ENCODE measurements at places on chromosomes 1 and 21.

DNA sequence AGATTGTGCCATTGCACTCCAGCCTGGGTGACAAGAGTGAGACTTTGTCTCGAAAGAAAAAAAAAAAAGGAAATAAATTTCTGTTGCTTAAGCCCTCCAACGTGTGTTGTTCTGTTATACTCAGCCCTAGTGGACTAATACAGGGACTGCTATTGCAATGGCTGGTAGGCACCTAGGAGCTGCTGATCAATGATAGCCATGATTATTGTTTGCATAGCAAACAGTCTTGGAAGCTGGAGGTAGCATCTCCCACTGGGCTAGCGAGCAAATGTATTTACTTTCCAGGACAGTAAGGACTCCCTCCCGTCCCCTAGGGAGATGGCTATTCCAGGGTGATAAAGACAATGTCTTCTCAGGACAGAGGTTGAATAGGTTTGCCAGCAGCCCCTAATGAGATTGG is 13.5 kb upstream of the TNFRSF8 start:
- no peak for DNase-seq

GRCh38 chr1:171883849-171884248 is 42.6 kb downstream of the DNM3 start:
- no peak for DNase-seq

DNA sequence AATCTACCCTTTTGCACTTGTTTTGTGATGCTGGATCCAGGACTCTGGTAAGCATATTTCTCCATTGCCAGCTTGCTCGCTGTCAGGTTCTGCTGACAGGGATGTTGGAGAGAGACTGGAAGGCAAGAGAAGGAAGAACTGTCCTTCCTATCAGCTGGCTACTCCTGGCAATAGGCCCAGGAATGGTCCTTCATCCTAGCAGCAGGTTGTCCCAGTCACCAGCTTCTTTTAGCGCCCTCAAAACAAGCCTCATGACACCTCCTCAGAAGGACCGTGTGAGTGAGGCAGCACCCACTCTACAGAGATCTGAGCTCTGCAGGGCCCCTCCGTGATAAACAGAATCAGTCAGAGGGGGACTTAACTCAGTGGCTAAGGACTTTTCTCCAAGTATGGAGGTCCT is 33.1 kb upstream of the SLAMF9 start:
- no peak for DNase-seq

DNA sequence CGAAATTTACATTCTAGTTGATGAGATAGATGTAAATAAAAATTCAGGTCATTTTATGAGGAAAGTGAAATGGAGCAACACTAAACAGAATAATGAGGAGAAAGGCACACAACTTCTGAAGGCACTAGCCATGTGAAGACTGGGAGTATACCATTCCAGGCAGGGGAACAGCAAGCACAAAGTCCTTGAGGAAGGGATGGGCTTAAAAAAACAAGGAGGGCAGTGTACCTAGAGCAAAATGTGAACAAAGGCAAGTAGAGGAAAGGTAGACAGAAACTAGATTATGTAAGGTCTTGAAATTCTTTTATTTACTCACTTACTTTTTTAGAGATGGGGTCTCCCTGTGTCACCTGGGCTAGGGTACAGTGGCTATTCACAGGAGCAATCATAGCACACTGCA is 54.1 kb upstream of the LRIG2 start:
- no peak for DNase-seq

GRCh38 chr1:86155051-86155806 is 1.3 kb downstream of the COL24A1 start:
- DNase-seq, result no peak

DNA sequence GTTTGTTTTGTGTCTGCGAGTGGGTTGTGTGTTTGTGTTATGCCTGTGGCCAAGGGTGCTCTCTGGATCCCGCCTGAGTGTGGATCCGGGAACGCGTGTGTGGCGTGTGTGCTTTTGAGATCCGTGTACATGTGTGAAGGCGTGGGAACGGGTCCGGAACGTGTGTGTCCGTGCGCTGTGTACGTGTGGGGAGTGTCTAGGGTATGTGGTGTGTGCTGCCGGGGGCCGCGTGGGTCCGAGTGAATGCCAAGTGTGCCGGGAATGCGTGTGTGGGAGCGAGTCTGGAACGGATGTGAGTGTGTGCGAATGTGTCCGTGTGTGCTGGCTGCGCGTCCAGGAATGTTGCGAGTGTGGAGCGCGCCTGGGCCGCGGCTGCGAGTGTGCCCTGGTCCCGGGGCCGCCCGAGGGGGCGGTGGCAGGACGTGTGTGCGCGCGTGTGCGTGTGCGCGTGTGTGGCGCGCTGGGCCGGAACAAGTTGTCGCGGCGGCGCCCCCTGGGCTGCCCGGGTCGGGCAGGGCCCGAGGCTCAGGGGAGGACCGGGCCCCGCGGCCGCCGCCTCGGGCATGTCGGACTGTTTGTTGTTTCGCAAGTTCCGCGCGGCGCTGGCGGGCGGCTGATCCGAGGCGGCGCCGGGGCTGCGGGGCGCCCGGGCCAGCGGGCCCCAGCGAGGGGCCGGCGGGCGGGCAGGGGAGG is 953 bp downstream of the PTPRU start:
- DNase-seq, result no peak

DNA sequence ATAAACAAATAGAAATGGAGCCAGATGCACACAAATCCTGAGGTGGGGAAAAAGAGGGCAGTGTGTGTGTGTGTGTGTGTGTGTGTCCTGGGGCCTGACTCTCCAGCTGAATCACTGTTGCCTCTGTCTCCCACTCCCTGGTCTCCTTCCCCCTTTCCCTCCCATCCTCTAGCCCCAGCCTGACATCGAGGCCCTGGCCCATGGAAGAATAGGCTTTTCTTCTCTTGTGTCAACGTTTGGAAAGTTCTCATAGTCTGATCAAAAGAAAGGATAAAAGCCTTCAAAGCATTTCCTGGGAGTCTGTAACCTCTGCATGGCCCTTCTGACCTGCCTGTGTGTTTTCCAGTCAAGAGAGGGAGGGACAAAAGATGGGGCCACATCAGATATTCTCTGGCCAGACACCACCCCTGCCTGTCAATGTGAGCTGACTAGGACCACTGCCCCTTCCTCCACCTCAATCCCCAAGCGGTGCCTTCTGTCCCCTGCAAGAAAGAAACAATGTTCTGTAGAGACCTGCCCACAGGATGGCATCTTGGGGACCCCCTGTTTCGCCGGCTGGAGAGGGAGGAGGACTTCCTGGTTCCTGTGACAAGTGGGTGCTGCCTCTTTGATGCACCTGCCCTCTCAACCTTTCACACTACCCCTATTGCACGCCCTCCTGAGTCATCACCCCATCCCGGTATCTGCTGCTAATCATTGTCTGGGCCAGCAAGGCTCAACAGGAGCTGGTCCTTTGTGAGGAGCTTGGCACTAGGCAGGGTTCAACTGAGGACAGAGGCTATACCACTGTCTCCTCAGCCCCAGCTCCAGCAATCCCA is 16.2 kb downstream of the KCNJ10 start:
- DNase-seq, result no peak

- no peak for DNase-seq
These were observed 26.7 kb upstream of the SPSB1 start for GRCh38 chr1:9265968-9266367.

GRCh38 chr1:174005032-174005431 is 17.1 kb downstream of the RC3H1 start:
- no peak for DNase-seq

GRCh38 chr1:221487781-221488524 is 253.9 kb downstream of the DUSP10 start:
- no peak for DNase-seq

- no peak for DNase-seq
These were observed 49.6 kb upstream of the DAB1 start for GRCh38 chr1:57473448-57473847.

GRCh38 chr1:5815211-5815610 is 177.0 kb downstream of the NPHP4 start:
- DNase-seq, result no peak

DNA sequence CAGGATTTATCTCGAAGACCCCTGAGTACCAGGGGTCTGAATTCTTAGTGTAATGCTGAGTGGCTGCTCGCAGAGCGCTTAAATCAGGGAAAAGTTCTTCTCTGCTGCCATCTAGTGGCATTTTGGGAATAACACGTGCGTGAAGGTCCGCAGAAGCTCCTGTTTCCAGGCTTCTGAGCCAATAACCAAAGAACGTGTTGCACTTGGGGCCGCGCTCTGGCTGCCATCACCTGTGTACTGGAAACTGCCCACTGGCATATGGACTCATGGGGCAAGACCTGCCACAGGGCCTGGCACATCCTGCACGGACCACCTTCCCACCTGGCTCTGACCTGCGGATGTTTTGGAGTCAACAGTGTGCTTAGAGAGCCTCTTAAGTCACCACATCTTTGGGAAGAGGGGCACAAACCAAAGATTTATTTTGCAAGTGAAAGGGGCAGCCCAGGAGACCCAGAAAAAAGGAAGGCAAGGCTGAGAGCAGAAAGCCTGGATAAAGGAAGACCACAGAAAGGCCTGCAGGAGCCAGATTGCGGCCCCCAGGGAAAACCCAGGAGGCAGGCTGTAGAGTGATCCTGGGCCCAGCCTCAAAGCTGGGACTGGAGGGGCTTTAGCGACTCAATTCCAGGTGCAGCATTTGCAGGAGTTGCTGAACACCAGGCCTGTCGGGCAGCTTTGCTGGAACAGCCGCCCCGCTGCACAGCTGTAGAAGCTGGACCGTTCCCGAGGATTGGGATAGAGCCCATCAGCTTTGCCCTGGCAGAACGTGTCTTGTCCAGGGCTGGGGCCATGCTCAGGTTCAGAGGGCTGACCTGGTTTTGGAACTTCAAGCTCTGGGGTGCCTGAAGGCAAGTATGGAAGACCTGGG is 13.0 kb downstream of the CHIT1 start:
- DNase-seq, result peak; percentile 85

DNA sequence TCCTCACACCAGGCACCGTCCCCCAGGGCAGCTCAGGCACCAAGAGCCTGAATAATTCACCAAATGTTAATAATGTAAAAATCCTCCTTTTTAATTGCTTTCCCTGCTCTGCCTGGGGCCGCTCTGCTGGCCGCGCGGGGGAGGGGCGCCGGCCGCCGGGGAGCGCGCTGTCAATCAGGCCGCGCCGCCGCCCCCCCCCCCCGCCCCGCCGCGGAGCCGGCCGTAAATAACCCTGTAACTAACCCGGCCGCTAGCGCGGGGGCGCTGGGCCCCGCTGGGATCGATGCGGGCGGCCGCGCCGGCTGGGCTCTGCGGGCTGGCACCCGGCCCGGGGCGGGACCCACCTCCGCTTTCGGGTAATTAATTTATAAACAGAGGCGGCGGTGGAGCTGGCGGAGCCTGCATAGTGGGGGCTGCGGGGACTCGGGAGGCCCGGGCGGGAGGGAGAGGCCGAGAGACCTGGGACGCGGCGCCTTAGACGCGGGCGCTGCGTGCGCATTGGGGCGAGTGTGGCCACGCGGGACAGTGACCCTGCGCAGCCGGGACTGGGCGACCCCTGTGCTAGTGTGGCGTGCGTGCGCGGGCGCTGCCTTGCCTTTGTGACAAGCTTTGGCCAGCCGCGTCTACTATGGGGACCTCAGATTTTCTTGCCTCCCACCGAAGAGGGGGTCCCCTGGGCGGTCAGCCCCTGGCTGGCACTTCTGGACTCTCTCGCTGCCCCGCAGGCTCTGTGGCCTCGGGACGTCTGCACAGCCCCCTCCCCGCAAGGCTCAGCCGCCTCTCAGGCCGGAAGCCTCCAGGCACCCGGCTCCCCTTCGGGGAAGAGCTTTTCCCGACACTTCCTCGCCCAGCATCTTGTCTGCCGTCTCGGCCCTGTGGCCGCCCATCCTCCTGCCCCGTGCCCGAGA is 16.6 kb downstream of the SAMD11 start:
- peak; percentile 93 for DNase-seq

GRCh38 chr1:21638531-21639341 is 30.4 kb downstream of the RAP1GAP start:
- DNase-seq, result peak; percentile 23

GRCh38 chr1:72623299-72623708 is 341.0 kb upstream of the NEGR1 start:
- peak; percentile 53 for DNase-seq

GRCh38 chr1:77434967-77435366 is 153.1 kb downstream of the AK5 start:
- no peak for DNase-seq

DNA sequence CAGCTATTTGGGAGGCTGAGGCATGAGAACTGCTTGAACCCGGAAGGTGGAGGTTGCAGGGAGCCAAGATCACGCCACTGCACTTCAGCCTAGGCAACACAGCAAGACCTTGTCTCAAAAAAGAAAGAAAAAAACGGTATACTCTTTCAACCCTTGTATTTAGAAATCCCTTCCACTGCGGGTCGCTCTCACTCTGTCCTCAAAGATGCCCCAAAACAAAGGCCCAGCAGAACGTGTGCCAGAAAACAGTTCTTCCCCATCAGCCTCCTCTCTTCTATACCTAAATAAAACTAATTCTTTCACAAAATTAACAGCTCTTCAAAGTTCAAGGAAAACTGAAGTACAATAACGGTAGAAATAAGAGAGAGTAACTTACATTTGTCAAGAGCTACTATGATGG is 13.2 kb downstream of the SETD4 start:
- no peak for DNase-seq

DNA sequence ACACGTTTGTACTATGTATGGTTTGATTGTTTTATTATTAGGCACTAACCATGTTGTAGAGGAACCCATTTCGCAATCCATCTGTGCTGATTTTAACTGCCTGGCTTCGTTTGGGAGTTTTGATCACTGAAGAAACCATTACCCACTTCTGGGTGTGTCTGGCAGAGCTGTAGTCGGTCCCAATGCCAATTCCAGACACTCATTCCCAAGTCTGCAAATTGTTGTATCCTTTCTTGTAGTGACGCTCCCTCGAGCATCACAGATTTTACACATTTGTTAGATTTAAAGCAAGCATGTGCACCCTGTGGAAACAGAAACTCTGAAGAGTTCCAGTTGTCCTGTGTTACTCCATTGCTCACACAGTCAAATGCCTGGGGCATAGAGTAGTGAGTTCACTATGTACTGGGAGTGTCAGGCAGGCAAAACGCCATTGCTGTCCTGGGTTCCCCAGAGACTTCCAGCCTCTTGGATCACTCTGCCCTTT is 31.0 kb upstream of the EFCAB14 start:
- DNase-seq, result no peak

GRCh38 chr1:67879485-67879884 is 46.2 kb upstream of the GNG12 start:
- DNase-seq, result no peak

GRCh38 chr1:167438171-167439138 is 79.9 kb downstream of the CD247 start:
- DNase-seq, result no peak

GRCh38 chr21:36852864-36853263 is 113.6 kb downstream of the HLCS start:
- DNase-seq, result no peak

- no peak for DNase-seq
These were observed 3.1 kb upstream of the PER3 start for GRCh38 chr1:7780976-7781375.
